Posterior cingulate gyrus (tissue), 11 donors: ENCODE measurements at places on chromosomes 6 and 20.

- DNase-seq: no peak
Observed at GRCh38 chr6:53461041-53461656, 83.8 kb downstream of the GCLC start.

- DNase-seq: no peak
Observed at GRCh38 chr20:56630086-56630493, 984 bp downstream of the TFAP2C start.

GRCh38 chr20:51335329-51335841 is 207.1 kb downstream of the NFATC2 start:
- DNase-seq: no peak

- DNase-seq: no peak
Observed at GRCh38 chr6:93604951-93605350, 185.6 kb upstream of the EPHA7 start.

GRCh38 chr6:113403966-113404595 is 453.1 kb upstream of the MARCKS start:
- DNase-seq: no peak

DNA sequence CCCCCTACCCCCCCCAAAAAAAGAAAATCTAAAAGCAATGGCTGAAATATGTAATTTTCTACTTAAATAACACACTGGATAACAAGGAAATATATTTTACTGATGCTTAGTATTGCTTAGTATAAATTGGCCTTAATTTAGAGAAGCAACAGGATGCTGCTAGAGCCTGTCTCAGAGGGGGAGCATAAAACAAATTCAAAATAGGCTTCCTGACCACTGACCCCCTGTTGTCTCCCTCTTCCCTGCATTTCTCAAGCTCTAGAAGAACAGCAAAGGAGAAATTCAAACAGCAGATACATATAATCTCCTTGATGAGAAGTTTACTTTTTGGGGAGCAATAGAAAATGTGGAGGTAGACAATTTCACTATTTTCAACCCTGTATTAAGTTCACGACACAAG is 631.1 kb upstream of the GJE1 start:
- no peak for DNase-seq
